HCT116 (cell line): ENCODE measurements at places on chromosomes 3 and 15. TPM values are rescaled to one million over a fixed set of nuclear protein-coding genes. Genes with fewer than 3 reads are reported as not detected.

RASGRF1 gene
- total RNA-seq, result 2.4 TPM

GUCA1C gene
- total RNA-seq, result not detected

FGF12 gene
- total RNA-seq, result 0.07 TPM

DUOXA2 gene
- total RNA-seq, result not detected

LDHAL6B gene
- total RNA-seq, result not detected

TRIM42 gene
- total RNA-seq, result not detected
